ENCODE measurements at places on chromosomes 5 and 9. TPM values are rescaled to one million over a fixed set of nuclear protein-coding genes. Genes with fewer than 3 reads are reported as not detected.

- no peak for DNase-seq
These were observed 17.6 kb downstream of the GABRA1 start for GRCh38 chr5:161865510-161865909.

GRCh38 chr9:91026266-91026665 lies 224.6 kb downstream of the SYK start:
- DNase-seq, result no peak

The SPATA31E1 gene
- not detected for total RNA-seq

The FCN2 gene
- total RNA-seq, result 0.30 TPM

The SLC1A3 gene
- 93.8 TPM for total RNA-seq

The TCF7 gene
- 2.2 TPM for total RNA-seq

The FYB1 gene
- total RNA-seq, result 4.2 TPM

The LOX gene
- total RNA-seq, result 3.1 TPM

DNA sequence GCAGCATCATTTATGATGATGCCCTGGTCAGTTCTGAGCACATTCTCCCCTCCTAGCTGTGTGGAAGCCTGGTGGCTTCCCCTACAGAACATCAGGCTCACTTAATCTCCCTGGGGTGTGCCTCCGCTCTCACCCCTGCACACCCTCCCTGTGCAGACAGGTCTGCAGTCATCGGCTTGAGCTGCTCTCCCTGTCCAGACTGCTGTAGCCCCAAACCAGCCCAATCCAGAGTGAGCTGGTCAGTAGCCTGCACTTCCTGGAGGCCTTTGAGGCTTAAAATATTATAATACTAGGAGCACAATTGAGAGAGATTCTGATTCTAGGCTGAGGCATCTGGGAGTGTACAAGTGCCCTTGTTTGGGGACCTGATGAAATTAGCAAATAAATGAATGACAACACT lies 60.2 kb downstream of the PPARGC1B start:
- DNase-seq, result no peak

DNA sequence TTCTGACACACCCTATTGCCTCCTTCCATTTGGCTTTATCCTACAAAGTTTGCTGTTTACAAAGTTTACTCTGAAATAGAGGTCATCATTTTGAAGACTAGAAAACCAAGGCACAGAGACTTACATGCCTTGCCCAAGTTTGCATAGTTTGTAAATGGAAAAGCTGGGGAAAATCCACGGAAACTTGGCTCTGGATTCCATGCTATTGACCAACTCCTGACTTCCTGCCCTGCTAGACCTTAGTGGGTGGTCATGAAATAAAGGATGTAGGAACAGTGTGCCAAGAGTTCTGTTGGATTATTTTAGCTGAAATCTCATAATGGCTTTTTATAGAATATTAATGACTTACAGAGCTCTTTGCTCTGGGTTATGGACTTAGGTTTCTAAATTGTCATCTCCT lies 69.5 kb downstream of the GRIA1 start:
- no peak for DNase-seq

DNA sequence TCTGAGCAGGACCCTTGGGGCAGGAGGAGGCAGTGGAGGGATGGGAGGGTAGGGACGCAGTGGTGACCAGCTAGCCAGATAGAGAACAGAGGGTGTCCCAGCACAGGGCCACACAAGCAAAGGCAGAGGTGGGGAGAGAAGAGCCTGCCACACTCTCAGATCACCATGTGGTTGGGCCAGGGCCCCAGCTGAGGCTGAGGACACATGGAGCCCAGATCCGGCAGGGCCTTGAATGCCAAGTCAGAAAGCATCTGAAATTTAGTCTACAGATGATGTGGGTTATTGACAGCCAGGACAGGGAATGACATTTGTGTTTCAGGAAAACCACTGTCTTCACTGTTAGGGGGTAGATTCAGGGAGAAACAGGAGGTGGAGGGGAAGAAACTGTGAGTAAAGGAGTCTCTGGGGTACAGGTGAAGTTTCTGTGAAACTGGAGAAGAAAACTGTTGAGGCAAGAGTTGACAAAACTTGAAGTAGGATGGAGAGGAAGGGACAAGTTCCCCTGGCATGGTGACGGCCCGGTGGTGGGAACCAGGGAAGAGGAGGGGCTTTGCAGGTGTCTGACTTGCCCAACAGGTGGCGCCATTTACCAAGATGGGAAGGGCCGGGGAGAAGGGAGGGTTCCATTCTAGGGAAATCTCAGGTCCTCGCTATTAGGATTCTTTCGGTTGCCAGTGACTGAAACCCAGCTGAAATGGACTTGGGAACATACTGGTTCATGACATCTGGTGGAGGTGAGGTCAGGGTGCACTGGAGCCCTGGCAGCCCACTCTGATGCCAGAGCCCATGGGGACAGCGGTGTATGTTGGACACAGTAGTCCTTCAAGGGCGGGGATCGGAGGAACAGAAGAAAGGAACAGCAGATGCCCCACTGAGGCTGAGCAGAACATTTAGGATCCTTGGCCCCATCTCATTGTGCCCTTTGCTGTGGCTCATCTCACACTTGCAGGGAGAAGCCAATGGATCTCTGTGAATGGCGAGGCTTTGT lies 100.1 kb downstream of the KCNIP1 start:
- no peak for DNase-seq

GRCh38 chr5:114909424-114909823 lies 260.3 kb downstream of the TRIM36 start:
- no peak for DNase-seq

The IL3 gene
- not detected for total RNA-seq

The SOHLH1 gene
- total RNA-seq, result not detected

DNA sequence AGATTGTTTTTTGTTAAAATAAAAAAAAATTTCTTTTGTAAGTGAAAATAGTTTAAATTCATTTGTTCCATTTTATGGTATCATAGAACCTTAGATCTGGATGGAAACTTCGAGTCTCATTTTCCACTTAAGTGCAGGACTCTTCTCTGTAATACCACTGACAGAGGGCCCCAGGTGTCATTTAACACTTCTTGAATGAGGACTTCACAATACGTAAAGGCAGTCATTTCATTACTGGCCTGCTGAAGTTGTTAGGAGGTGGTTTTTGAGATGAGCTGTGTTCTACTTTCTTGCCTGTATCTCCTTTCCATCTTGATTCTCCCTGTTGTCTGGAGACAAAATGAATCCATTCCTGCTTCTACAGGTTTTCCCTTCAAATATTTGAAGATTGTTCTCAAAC lies 455.3 kb downstream of the DMRT2 start:
- DNase-seq, result no peak

DNA sequence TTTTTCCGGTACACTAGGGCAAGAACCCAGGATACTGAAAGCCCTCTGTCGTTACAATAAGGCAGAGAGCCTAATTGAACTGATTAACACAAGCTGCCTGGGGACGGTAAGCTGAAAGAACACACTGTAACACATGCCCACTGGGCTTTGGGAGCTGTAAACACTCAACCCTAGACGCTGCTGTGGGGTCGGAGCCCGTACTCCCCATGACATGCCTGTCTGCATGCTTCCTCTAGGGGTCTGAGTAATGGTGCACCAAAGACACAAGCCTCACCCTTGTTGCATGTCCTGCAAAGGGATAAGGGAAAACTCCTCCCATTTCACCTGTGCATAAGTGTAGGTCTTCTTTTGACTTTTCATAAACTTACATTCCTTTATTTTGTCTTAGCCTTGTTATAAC lies 194.0 kb downstream of the FBXL7 start:
- DNase-seq, result no peak

DNA sequence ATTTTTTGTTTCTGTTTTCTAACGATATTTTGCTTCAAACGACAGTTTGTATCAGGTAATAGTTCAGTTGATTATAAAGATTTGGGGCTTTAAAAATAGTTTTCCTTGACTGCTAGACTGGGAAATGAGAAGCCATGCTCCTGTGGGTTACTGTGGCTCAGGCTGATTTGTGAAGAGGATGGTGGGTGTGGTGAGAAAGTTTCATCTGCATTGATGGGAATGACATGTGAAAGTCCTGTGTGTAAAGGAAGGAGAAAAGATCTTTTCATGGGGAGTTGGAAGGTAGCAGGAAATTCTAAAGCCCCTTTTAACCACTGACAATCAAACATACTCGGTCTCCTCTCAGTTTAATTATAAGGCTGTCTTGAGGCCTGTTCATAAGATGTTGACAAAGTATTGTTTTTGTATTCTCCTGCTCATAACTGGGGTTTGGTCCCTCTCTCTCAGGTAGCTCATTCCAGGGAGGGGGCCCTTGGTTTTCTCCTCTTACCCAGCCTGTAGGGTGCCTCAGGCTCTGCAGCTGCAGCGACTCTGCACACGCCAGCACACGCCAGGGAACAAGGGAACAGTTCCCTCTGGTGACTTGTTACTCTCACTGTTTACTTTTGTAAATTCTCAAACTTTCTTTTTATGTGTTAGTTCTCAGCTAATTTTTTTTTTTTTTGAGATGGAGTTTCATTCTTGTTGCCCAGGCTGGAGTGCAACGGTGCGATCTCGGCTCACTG lies 91.6 kb downstream of the CARTPT start:
- DNase-seq, result no peak

DNA sequence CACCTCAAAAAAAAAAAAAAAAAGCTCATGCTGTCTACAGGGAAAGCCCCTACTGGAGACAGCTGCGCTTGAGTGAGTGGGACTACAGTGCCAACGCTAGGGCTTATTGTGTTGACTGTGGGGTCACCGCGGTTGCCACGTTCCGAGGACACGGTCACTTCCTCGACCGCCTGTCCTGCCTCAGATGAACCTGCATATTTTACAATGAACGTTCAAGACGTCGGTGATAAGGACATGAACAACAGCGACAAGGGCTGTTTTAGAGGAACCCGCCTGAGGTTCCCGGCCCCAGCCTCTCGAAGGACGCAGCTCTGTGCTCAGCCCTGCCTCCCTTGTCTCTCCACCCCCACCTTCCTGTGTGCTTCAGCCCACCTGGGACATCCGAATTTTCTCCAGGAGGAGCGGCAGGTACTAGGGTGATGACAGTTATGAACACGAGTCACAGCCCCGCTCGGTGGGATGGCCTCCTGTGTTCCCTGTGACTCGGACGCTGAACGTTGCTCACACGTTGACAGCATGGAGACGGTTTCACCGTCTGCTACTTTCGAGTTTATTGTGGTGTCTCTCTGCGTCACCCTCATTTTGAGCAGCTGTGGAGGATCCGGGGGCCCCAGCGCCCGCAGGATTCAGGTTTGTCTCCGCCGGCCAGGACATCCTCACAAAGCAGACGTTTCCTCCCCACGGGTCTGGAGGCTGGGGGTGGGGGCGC lies 11.3 kb upstream of the DIPK1B start:
- no peak for DNase-seq

The SLC6A3 gene
- not detected for total RNA-seq

DNA sequence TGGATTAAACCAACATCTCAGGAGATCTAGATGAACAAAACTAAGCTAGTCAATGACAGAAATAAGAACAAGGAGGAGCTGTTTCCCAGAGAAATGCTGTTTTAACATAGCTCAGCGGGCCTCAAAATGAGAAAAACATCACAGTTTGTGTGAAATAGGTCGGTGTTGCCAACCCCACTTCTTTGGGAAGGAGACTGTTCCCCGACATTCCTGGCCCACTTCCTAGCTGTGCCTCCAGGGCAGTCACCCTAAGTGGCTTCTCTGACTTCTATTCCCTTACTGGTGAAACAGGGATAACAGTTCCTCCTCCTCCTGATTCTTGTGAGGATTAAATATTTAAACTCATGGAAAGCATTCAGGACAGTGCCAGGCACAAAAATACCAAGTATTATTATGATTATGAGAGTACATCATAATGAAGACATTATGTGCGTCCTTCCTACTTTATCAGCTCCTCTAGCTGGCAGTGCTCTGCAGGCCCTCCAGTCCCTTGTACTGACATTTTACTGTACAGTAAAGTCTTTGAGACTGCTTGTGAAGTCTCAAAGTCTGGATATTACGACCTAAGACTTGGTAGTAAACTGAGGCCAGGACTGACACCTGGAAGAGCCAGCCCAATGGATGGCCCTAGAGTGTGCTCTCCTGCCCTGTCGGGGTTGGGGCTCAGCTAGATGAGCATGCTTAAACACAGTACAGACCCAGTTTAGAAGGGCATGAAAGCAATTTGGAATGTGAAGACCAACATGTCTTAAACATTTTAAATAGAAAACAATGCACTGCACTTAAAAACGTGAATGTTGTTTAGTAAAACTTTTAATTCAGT lies 7.3 kb downstream of the ISCA1 start:
- DNase-seq, result no peak

The ACOT12 gene
- total RNA-seq, result not detected

- DNase-seq, result no peak
These were observed 95.1 kb upstream of the ERBIN start for GRCh38 chr5:65831276-65831675.

GRCh38 chr9:128921881-128922763 lies 1.3 kb downstream of the PHYHD1 start:
- DNase-seq, result peak; percentile 74

DNA sequence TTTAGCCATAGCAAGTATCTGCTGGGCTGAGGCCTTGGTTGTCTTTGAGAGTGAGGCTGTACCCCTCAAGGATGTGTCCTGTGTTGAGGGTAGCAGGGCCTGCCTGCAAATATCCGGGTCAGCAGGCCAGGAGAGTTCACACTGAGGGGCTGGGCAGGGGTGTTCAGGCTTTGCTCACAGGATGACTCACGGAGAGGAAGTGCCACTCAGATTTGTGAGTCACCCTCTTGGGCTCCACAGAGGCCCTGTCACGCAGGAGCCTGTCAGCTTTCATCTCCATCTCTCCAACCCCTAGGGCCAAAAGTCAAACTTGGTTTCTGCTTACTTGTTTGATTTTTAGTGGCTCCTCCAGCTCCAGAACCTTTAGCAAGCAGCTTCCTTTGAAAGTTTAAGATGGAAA lies 211.5 kb downstream of the SEC61B start:
- DNase-seq, result no peak

DNA sequence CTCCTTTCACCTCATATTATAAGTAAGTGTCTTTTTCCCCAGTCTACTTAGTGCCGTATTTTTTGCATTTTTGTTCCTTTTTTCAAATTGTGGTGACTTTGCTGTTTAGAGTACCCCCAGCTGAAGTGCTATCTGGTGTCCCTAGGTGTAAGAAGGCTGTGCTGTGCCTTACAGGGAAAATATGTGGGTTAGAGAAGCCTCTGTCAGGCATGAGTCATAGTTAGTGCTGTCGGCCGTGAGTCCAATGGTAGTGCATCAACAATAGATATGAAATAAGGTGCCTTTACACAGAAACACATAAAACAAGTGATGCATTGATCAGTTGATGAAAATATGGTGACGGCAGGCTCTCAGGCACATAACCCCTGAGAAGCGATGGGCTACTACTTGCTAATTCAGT lies 20.1 kb downstream of the SYK start:
- no peak for DNase-seq

The LRRC26 gene
- not detected for total RNA-seq

DNA sequence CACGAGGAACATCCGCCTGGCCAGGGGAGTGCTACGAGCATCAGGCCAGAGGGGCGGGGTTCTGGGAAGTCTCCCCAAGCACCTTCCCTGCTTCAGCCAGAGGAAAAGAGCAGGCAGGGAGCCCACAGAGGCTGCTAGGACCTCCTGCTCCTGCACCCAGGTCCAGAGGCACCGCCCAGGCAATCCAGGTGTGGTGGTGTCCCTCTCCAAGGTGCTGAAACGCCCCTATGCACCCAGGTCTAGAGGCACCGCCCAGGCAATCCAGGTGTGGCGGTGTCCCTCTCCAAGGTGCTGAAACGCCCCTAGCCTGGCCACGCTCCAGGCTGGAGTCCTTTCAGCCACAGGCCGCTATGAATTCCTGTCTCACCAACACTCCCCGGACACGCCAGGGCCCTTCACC lies 10.7 kb upstream of the UBAC1 start:
- peak; percentile 35 for DNase-seq
